A673 (cell line): ENCODE measurements at places on chromosomes 7 and 10. TPM values are rescaled to one million over a fixed set of nuclear protein-coding genes. Genes with fewer than 3 reads are reported as not detected.

MSANTD7 gene
- total RNA-seq: 19.1 and 20.3 TPM in 2 replicates

SPAM1 gene
- total RNA-seq: not detected in 2 replicates

- H3K27me3 ChIP-seq: peaks cover 3% of the 10 kb centered on the region
- no peaks in the 10 kb centered on the region for H3K36me3 ChIP-seq
- no peak overlapping the region for H3K27ac ChIP-seq
- no peaks in the 10 kb centered on the region for H3K4me1 ChIP-seq
- peak; percentile 27 for DNase-seq
These were observed 41.9 kb downstream of the TAS2R41 start for GRCh38 chr7:143519411-143520131.

TBC1D12 gene
- 1.6 TPM in 2 replicates for total RNA-seq

DNA sequence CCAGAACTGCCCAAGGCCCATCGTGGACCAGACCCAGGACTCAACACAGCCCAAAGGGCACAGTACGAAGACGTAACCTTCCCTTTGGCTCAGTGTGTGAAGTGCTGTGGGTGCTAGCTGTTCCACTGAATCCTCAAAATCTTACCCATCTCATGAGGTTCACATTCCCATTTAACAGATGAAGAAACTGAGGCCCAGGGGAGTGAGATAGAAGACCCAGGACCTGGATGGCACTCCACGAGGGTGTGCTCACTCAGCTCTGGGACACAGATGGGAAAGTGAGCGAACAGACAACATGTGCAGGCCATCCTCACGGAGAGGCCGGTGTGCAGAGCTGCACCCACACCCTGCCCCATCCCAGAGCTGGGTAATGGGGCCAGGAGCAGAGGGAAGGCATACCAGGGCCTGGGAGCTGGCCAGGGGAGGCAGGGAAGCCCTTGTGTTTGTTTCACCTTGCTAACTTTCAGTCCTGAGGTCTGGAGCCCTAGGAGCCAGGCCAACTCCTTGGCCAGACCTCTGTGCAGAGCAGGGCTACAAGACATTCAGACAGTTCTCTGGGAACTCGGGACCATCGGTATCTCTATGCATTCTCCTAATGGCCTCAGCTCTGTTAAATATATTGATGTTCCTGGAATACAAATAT lies 100.3 kb upstream of the ZMIZ1 start:
- no peak overlapping the region for H3K4me3 ChIP-seq
- no peaks in the 10 kb centered on the region for H3K27me3 ChIP-seq
- no peaks in the 10 kb centered on the region for H3K36me3 ChIP-seq
- DNase-seq: no peak

MALRD1 gene
- total RNA-seq: 0.86 and 1.1 TPM in 2 replicates

DUS4L gene
- total RNA-seq: 12.6 and 14.4 TPM in 2 replicates

LIPK gene
- not detected in 2 replicates for total RNA-seq

DNA sequence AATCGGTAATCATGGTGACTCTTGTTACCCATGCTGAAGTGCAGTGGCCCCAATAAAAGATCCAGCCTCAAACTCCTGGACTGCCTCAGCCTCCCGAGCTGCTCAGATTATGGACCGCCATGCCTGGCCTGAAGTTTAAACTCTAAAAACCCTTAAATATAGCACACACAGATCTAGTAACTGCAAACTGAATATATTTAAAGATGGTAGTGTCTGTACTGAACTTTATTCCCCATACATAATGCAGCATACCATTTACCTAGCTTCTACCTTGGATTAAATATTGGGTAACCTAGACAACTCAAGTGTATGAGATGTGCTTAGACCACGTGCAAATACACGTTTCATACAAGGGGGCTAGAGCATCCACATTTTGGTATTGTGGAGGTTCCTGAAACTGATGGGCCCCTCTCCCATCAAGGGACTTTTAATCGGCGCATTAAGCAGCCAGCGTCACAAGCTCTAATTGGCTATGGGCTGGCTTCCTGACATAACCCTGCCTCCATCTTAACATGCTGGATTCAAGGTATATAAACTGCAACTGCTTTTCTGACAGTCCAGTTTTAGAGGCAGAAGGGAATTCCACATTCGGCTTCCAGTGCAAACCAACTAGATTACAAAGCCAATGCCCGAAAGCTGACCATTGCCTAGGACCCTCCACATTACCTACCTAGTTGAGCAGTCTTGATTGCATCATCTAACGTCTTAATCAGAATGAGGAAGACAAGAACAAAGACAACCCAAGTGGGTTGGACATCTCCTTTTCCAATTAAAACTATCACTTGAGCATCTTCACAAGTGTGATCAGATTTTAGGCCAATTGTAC lies 13.0 kb downstream of the HNRNPA2B1 start:
- H3K27me3 ChIP-seq: no peaks in the 10 kb centered on the region
- H3K27ac ChIP-seq: peak overlapping the region; percentile 46
- H3K4me1 ChIP-seq: peaks cover 3% of the 10 kb centered on the region
- H3K4me3 ChIP-seq: no peak overlapping the region
- H3K36me3 ChIP-seq: peaks cover 52% of the 10 kb centered on the region
- no peak for DNase-seq

GRCh38 chr10:73060738-73061635 lies 35.7 kb downstream of the P4HA1 start:
- no peak overlapping the region for H3K4me3 ChIP-seq
- no peaks in the 10 kb centered on the region for H3K27me3 ChIP-seq
- peak; percentile 52 for DNase-seq
- no peak overlapping the region for H3K27ac ChIP-seq
- peaks cover 4% of the 10 kb centered on the region for H3K36me3 ChIP-seq
- H3K4me1 ChIP-seq: no peaks in the 10 kb centered on the region

DNA sequence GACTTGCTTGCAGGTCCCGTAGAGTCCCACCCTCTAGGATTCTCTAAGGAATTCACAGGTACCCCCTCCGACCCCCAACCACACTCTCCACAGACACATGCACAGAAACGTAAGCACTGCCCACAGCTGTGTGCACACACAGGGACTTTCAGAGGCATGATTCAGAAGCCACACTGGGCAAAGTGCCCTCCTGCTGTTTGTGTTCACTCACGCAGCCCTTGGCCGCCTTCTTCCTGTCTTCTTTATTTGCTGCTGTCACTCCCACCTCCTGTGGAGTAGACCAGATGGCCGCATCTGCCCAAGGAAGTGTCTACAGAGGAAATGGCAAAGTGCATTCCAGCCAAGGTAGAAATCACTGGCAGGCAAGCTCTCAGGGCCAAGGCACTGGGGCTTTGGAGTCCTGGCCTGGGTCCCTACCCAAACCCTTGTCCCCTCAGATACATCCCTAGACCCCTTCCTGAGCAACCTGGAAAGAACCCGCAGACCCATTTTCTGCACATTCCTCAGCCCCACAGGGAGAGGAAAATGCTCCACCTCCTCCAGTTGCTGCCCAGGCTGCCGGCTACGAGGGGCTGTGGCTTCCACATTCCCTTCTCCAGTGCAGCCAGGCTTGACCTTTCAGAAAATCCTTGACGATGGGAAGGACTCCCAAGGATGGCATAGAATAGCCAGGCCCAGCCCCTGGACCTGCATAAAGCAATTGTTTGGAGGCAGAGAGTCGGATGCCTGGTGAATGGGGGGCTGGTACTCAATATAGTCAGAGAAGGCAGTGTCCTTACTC lies 21.6 kb upstream of the GIMAP8 start:
- DNase-seq: peak; percentile 94
- H3K4me1 ChIP-seq: peaks cover 25% of the 10 kb centered on the region
- no peaks in the 10 kb centered on the region for H3K36me3 ChIP-seq
- H3K27me3 ChIP-seq: no peaks in the 10 kb centered on the region
- no peak overlapping the region for H3K4me3 ChIP-seq

DNA sequence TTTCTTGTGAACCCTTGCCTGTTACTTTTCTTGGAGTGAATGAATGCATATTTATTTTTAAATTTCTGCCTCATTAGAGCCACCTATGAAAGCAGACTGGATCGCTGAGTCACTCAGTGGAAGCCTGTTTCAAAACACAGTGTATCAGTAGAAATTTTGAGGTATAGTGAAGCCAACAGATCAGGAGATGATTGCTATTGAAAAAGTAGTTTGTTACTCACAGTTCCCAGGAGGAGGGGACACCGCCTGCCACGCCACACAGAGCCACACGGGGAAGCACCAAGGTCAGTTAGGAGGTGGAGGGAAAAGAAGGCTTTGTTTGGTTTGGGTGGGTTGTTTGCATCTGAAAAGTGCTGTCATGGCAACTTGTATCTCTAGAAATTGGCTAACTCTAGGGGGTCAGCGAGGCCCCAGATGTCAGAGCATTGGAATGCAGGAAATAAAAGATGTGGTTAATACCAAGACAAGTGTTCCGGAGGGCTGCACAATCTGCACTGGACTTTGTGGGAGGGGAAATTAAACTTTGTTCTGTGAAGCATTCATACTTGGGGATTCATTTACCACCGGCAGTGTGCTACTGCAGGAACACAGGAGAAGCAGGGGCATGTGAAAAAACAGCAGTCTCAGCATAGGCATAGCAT lies 106.4 kb upstream of the SDK1 start:
- no peak overlapping the region for H3K4me3 ChIP-seq
- no peaks in the 10 kb centered on the region for H3K27me3 ChIP-seq
- DNase-seq: peak; percentile 56
- no peaks in the 10 kb centered on the region for H3K36me3 ChIP-seq
- no peak overlapping the region for H3K27ac ChIP-seq

GRCh38 chr10:80055760-80056159 lies 22.7 kb upstream of the TMEM254 start:
- no peak overlapping the region for H3K27ac ChIP-seq
- H3K4me1 ChIP-seq: no peaks in the 10 kb centered on the region
- DNase-seq: no peak

HOXA7 gene
- total RNA-seq: 0.56 and 1.5 TPM in 2 replicates

DNA sequence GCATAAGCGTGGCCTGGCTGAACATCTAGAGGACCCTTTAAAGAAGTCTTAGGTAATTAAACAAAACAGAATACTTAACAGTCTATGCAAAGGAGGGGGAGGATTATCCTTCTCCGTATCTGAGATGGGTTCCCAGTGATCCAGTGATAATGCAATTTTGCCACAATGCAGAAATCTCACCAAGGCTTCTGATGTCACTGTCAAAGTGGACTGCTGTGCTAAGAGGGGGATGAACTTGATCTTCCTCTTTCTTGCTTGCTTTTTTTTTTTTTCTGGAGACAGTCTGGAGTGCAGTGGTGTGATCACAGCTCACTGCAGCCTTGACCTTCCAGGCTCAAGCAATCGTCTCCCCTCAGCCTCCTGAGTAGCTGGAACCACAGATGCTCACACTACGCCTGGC lies 30.8 kb downstream of the GATA3 start:
- H3K4me1 ChIP-seq: no peaks in the 10 kb centered on the region
- DNase-seq: no peak
- H3K4me3 ChIP-seq: no peak overlapping the region
- no peaks in the 10 kb centered on the region for H3K27me3 ChIP-seq
- H3K27ac ChIP-seq: no peak overlapping the region

- no peak overlapping the region for H3K27ac ChIP-seq
- H3K4me1 ChIP-seq: peaks cover 20% of the 10 kb centered on the region
- no peaks in the 10 kb centered on the region for H3K36me3 ChIP-seq
- H3K4me3 ChIP-seq: no peak overlapping the region
- peak; percentile 84 for DNase-seq
- H3K27me3 ChIP-seq: no peaks in the 10 kb centered on the region
These were observed 16.4 kb downstream of the ITGA8 start for GRCh38 chr10:15703151-15703880.

DNA sequence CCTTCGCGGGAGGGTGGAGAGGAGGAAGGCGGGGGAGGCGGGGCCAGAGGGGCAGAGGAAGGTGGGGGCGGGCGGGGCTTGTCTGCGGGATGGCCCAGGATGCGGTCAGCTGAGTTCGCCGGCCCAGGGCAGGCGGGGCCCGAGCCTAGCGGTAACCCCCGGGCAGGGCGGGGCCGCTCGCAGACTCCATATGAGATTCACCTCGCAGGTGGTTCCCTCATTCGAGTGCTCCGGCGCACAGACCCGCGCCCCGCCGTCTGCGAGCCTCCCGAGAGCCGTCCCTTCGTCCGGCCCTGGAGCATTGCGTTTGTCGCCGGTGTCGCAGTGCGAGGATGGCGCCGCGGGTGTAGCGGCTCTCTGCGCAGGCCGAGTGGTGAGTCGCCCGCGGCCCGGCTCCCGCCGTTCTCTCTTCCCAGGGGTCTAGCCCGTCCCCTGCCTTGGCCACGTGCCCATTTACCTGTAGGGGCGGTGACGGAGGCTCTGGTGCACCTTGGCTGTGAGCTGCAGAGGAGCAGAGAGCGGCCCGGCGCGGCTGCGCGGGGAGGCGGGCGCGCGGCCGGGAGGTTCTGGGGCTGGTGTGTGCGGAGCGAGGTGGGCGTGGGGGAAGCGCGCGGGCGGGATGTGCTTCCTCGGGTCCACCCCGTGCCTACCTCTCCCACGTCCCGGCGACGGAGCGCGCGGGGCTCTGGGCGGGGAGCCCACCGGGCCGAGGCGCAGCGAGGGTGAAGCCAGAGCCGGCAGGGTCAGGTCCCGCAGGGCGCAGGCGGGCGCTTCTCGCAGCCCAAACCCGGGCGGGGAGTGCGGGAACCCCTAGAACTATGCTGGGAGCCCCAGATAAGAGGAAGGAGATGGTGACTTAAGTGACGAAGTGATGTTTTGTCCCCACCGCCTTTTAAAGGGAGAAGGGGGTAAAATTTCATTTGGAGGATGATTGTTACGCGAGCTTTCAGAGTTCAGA lies at the start of gene UPP1:
TSS of gene UPP1 (plus strand) at position 220 of the 958 bp plus-strand sequence. CDS start 5,519 bp downstream, outside the sequence.
- DNase-seq: no peak
- H3K36me3 ChIP-seq: no peaks in the 10 kb centered on the region
- peak within 1 kb of the TSS; percentile 58 for H3K27ac ChIP-seq

DNA sequence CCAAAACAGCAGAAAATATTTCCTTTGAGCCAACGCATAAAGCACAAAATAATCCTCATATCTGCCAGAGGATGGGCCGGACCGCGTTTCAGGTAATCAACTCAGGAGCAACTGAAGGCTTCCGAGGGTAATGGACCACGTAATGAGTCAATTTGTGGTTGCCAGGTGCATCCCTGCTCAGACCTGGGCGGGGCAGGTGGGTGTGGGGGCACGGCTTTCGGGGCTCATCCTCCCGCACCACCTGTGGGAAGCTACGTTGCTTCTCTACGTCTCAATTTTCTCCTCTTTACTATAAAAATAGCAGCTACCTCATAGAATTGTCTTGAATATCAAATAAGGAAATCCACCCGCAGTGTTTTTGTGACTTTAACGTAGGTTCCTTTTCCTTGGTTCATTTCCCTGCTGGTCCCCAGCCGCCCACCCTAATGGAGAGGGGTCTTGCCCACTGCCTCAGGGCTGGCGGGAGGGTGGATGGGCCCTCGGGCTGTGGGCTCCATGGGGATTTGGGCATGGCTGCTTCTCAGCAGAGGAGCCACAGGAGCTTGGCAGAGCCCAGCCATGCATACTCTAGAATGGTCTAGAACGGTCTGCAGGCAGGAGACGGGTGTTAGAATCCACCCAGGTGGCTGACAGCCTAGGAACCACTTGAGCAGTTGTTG lies 324.7 kb downstream of the ADARB2 start:
- no peaks in the 10 kb centered on the region for H3K4me1 ChIP-seq
- no peak for DNase-seq
- peaks cover 54% of the 10 kb centered on the region for H3K27me3 ChIP-seq
- no peak overlapping the region for H3K4me3 ChIP-seq

DNA sequence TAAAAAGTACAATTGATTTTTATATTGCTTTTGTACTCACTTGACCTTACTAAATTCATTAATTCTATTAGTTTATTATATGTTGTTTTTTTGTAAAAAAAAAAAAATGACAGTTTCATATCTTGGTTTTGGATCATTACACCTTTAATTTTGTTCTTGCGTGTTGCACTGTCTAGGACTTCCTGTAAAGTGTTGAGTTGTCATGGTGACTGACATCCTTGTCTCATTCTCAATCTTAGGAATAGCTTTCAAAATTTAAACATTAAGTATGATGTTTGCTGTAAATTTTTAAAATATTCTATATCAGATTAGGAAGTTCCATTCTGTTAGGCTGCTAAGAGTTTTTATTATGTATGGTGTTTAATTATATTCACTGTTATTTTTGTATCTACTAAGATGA lies 139.1 kb downstream of the ARHGAP12 start:
- no peak overlapping the region for H3K4me3 ChIP-seq
- no peak for DNase-seq
- no peaks in the 10 kb centered on the region for H3K36me3 ChIP-seq
- no peak overlapping the region for H3K27ac ChIP-seq
- H3K4me1 ChIP-seq: no peaks in the 10 kb centered on the region
